HCT116 (cell line): ENCODE measurements at places on chromosomes 3 and 15.

- no peak for DNase-seq
Measured at GRCh38 chr3:188959013-188959412, 212.8 kb upstream of the TPRG1 start.

GRCh38 chr15:69468241-69469121, 15.9 kb downstream of the RPLP1 start:
- no peak for DNase-seq

DNA sequence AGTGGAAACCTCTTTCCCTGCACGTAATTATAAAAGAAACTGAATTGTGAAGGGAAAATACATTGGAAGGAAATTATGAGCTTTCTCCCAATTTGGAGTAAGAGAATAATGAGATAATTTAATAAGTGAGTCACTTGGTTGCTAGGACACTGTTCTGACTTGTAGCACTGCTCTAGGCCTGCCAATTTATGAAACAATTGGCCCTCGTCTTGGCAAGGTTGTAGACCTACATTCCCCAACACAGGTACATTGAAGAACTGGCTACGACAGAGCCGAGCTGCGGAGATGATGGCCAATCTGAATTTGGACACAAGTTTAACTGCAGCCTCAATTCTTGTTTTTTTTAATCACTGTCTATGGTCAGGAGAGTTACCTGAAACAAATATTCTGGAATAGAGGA, 674.1 kb downstream of the MECOM start:
- DNase-seq = no peak

- peak; percentile 45 for DNase-seq
Measured at GRCh38 chr3:159260049-159260662, 458.3 kb downstream of the MFSD1 start.

- DNase-seq = no peak
Measured at GRCh38 chr3:61901496-61901895, 340.1 kb downstream of the PTPRG start.

DNA sequence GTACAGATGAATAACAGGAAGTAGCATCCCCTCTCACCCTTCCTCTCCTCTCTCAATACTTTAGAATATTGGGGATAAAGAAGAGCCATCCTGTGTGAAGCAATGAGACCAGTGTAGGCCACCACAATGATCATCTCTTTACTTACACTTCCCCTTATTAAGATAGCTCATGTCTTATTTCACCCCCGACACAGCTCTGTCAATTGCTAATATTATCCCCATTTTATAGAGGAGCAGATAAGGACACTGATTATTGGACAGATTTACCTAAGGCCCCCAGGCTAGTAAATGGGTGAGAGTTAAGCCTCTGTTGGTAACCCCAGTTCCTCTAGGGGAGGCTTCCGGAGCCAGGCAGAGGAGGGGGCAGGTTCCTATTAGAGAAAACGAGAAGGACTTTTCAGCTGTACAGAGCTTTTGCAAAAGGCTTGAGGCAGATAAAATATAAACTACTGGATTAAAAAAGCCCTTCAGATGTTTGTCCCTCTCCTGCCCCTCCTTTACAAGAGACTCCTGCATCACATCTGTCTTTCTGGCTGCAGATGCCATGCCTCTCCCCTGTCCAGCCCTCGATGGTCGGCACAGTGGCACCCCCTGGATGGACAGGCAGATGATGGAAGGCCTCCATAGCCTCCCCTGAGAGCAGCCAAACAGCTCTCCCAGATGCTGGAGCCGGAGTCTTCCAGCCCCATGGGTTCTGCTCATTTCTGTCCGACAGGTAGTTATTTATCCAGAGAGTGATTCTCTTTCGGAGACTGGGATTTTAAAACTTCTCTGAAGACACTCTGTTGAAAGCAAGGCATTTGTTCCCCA, 49.4 kb upstream of the LCTL start:
- no peak for DNase-seq

DNA sequence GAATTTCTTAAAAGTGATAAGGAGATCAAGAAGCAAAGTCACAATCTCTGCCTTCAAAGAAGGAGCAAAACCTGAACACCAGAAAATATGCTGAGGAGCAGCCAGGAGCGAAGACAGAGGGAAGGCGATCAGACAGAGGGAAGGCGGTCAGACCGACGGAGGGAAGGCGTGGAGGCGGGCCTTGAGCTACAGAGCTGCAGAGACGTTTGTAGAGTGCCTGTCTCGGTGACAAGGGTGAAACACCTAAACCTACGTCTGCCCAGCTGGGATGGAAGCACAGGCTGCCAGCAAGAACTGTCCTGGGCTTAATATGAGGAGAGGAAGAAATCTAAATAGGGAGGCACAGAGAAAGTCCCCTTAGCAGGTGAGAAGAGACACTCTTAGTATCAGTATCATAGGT, 476.0 kb downstream of the OCA2 start:
- no peak for DNase-seq

- DNase-seq = no peak
Measured at GRCh38 chr3:188126276-188126675, 27.7 kb upstream of the LPP start.

GRCh38 chr3:103644450-103644849, 1209.6 kb downstream of the ZPLD1 start:
- DNase-seq = no peak

DNA sequence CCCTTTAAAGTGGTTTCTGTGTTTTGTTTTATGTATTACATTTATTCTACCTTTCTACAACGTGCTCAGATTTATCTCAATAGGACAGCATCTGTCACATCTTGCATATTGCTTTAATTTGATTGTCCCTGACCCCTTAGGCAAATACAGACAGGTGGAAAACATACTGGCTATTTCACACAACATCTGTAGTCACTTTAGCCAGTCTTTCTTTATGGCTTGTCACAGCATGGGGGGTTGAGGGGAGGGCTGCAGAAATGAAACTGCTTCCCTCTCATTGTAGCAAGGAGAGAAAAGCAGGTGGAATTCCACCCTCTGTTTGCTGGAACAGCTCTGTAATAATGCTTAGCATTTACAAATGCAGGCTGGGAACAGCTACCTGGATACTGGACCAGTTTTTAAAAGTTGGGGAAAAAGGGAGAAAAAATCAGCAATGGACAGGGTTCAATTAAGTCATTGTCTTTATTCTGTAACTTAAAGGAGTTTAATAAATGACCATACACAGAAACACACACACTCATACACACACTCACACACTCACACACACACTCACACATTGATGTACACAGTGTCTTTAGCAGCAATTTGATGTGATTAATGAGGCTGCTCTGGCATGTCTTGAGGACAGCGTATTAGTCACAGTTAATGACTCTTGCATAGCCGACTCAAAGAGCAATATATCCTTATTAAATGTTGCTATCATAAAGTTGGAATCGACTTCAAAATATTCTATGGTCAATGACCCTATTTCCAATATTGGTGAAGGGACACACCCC, 283.7 kb upstream of the GBE1 start:
- no peak for DNase-seq

GRCh38 chr3:53100818-53101466, 29.3 kb downstream of the RFT1 start:
- no peak for DNase-seq

DNA sequence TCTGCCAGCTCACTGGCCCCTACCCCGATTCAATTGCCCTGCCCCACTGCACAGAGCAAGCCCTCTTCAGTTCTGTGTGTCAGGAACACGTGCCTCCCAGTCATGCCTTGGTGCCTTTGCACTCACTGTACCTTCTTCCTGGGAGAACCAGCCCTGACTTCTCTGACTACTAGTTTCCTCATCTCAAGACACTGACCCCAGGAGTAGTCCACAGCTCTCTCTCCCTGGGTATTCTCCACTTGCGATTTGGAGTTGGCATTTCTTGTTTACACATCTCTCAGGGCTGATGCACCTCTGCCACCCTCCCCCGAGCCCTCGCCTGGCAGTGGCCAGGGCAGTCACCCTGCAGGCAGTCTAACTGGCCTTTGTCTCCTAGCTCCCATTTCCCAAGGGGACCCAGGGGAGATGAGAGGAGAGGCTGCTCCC, 5.7 kb downstream of the CISH start:
- no peak for DNase-seq

- DNase-seq = peak; percentile 78
Measured at GRCh38 chr3:122533931-122534334, 19.2 kb upstream of the KPNA1 start.

DNA sequence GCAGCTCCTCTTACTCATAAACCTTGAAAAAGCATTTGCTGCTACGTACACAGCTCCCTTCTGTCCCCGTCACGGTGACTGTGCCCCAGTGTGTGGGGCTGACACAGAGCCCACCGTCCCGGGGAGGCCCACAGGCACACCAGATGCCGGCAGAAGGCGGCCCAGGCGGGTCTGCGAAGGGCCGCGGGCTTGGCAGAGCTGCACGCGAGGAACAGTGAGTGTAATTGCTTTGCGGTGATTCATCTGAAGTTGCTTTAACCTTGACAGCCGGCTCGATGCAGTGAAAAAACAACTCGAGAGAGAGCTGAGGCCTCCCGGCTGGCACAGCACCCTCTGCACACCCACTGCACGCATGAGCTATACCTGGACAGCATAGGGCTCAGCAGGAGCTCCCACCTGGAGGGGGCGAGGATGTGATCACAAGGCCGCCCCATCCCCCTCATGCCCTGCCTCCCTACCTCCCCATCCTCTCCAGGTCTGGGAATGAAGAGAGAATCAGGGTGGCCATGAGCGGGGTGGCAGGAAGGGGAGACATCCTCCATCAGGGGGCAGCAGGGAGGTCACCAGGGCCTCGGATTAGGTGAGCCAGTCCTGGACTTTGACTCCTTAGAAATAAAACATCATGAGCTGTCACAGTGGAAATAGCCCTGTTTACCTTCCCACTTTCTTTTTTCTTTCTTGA, 172.7 kb downstream of the MEGF11 start:
- DNase-seq = no peak

DNA sequence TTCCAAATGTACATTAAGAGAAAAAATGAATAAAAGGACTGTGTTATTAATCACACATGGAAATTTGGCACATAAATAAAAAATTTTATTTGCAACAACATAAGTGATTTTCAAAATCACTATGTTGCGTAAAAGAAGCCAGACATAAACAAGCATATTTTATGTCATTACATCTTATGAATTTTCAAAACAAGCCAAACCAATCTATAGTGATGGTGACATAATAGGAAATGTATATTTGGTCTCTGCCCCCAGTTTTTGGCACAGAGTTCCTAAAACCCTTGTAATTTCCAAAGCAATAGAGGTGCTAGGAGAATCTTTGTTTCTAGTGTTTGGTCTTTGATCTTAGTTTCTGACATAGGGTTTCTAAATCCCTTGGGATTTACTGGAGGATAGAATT, 543.3 kb downstream of the ZBBX start:
- DNase-seq = no peak

- DNase-seq = no peak
Measured at GRCh38 chr15:66941108-66941711, 124.2 kb upstream of the SMAD3 start.

- no peak for DNase-seq
Measured at GRCh38 chr3:134609821-134610431, 40.9 kb downstream of the KY start.

- DNase-seq = no peak
Measured at GRCh38 chr3:58898513-58898912, 151.3 kb downstream of the CFAP20DC start.

GRCh38 chr3:63370094-63370493, 92.0 kb downstream of the SYNPR start:
- no peak for DNase-seq

- DNase-seq = no peak
Measured at GRCh38 chr15:99424978-99425656, 140.7 kb upstream of the MEF2A start.

DNA sequence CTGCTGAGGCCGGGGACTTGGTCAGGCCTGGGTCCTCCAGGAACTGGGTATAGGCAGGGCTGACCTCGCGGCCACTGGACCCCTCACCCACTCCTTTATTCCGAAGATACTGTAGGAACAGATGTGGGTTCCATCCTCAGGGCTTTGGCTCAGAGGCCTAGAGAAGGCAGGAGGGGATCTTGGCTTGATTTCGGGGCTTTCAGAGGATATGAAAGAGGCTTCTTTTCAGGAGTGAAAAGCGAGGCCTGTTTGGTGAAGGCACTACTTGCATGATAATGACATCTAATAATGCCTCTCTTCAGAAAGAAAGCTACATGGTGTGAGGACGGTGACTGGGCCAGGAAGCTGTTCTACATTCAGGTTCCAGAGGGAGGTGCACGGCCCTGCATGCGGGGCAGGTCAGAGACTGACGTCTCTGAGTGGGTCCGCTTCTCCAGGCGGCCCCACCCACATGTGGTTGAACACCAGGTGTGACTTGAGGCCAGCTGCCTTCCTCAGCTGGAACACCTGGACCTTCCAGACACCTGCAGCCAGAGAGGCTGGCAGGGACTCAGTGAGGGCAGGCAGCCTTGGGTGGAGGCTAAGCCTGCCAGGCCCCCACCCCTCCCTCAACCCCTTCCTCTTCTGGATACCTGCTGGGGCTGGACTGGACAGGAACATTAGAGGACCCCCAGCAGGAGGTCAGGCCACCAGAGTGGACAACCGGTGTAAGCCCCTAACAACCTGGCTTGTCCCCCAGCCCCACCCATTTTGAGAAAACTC, 31.1 kb upstream of the HHATL start:
- DNase-seq = no peak

DNA sequence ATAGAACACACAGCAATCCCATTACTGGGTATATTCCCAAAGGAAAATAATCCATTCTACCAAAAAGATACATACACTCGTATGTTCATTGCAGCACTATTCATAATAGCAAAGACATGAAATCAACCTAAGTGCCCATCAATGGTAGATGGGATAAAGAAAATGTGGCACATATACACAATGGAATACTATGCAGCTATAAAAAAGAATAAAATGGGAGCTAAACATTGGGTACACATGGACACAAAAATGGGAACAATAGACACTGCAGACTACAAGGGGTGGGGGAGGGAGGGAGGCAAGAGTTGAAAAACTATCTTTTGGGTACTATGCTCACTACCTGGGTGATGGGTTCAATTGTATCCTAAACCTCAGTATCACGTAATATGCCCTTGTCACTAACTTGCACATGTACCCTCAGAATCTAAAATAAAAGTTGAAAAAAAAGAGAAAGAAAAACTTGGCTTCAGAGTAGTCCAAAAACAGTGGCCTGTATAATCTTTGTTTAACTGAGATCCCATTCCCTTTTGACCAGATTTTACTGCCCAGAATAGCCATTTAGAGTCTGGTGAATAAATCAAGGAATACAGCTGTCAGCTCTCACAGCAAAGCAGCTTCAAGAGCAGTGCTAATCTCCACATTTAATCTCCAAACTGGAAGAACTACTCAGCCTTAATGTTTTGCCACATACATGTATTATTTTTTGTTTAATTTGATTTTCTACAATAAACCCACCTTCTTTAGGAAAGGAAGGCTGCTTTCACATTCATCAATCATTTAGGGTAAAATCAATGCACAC, 54.5 kb upstream of the XRN1 start:
- DNase-seq = no peak

DNA sequence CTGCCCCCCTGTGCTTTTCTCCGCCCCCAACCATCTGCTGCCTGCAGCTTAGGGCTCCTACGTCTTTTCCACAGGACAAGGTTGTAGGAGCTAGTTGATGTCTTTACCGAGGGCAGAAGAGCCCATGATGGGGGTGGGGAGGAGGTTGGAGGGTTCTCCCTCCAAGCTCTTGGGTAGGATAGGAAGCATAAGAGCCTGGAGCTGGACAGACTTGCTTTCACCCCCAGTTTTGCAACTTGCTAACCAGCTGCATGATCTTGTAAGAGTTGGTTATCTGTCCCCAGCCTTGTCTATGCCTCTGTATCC, 856 bp downstream of the ABCF3 start:
- DNase-seq = no peak
